A549 treated with DMSO at 1 μM for 4 hours (cell line): ENCODE measurements at places on chromosomes 12 and 14. TPM values are rescaled to one million over a fixed set of nuclear protein-coding genes. Genes with fewer than 3 reads are reported as not detected.

Gene BCL2L14
- not detected in 5 replicates for total RNA-seq

Gene LRFN5
- total RNA-seq = not detected in 5 replicates

Gene SPRYD4
- 1.9 to 2.0 TPM (median 2.0 TPM) in 5 replicates for total RNA-seq

Gene CLEC4A
- 0.12 to 0.37 TPM (median 0.19 TPM) in 3 of 5 replicates, not detected in the others for total RNA-seq

Gene GNPTAB
- total RNA-seq = 13.6 to 17.8 TPM (median 16.0 TPM) in 5 replicates

Gene CKB
- total RNA-seq = 74.0 to 101 TPM (median 85.8 TPM) in 5 replicates

Gene HAL
- 0.10 to 0.37 TPM (median 0.19 TPM) in 5 replicates for total RNA-seq

Gene DEGS2
- total RNA-seq = 0.99 to 2.4 TPM (median 1.5 TPM) in 5 replicates

Gene PLXNC1
- total RNA-seq = 0.07 to 0.23 TPM (median 0.07 TPM) in 4 of 5 replicates, not detected in the other

Gene FAM90A1
- 0.03 to 0.14 TPM (median 0.12 TPM) in 5 replicates for total RNA-seq

Gene OAS3
- 26.1 to 34.6 TPM (median 29.7 TPM) in 5 replicates for total RNA-seq

Gene SCNN1A
- total RNA-seq = 3.9 to 5.3 TPM (median 4.0 TPM) in 5 replicates

Gene TRHDE
- total RNA-seq = 0.09 to 0.34 TPM (median 0.18 TPM) in 5 replicates

Gene KCNC2
- not detected in 5 replicates for total RNA-seq

Gene GPR84
- total RNA-seq = 0.15 TPM in 1 of 5 replicates, not detected in the others

Gene SLC4A8
- 1.0 to 2.6 TPM (median 1.6 TPM) in 5 replicates for total RNA-seq

Gene KRT8
- total RNA-seq = 3,152 to 3,514 TPM (median 3,324 TPM) in 5 replicates

Gene AQP6
- total RNA-seq = 0.02 to 0.05 TPM in 2 of 5 replicates, not detected in the others

Gene KCNMB4
- total RNA-seq = 0.12 to 0.26 TPM (median 0.15 TPM) in 5 replicates

Gene FAM222A
- total RNA-seq = 3.9 to 7.6 TPM (median 6.5 TPM) in 5 replicates

Gene ADGRD1
- 0.25 to 0.71 TPM (median 0.36 TPM) in 5 replicates for total RNA-seq

Gene RIMKLB
- 15.9 to 17.5 TPM (median 16.5 TPM) in 5 replicates for total RNA-seq

Gene CDKN1B
- total RNA-seq = 17.3 to 24.1 TPM (median 20.9 TPM) in 5 replicates

Gene SOAT2
- total RNA-seq = 0.10 to 0.26 TPM (median 0.19 TPM) in 5 replicates

Gene ARL1
- total RNA-seq = 55.9 to 72.7 TPM (median 65.9 TPM) in 5 replicates

Gene AMHR2
- 0.92 to 2.6 TPM (median 1.9 TPM) in 5 replicates for total RNA-seq

Gene HCFC2
- 3.6 to 5.6 TPM (median 5.1 TPM) in 5 replicates for total RNA-seq

Gene RNASE4
- 5.8 to 11.8 TPM (median 8.6 TPM) in 5 replicates for total RNA-seq

Gene GPR162
- total RNA-seq = 0.39 to 0.93 TPM (median 0.47 TPM) in 5 replicates

Gene SERPINA12
- total RNA-seq = not detected in 5 replicates

Gene ESRRB
- 0.20 to 0.36 TPM (median 0.20 TPM) in 5 replicates for total RNA-seq

Gene TEAD4
- total RNA-seq = 42.3 to 50.8 TPM (median 44.1 TPM) in 5 replicates

Gene TSHR
- total RNA-seq = not detected in 5 replicates

Gene MYH6
- total RNA-seq = not detected in 5 replicates

Gene KRT80
- 53.8 to 71.0 TPM (median 63.0 TPM) in 5 replicates for total RNA-seq

Gene PTMS
- total RNA-seq = 682 to 907 TPM (median 824 TPM) in 5 replicates

Gene MAP1LC3B2
- total RNA-seq = 1.1 to 2.2 TPM (median 1.5 TPM) in 5 replicates

Gene RERGL
- total RNA-seq = not detected in 5 replicates

Gene DDX51
- total RNA-seq = 20.8 to 30.8 TPM (median 28.9 TPM) in 5 replicates

Gene PLEK2
- 24.3 to 36.3 TPM (median 27.0 TPM) in 5 replicates for total RNA-seq

Gene PARPBP
- 20.5 to 27.2 TPM (median 25.6 TPM) in 5 replicates for total RNA-seq

Gene CD69
- total RNA-seq = 0.26 TPM in 1 of 5 replicates, not detected in the others

Gene NELL2
- total RNA-seq = 0.07 to 0.13 TPM (median 0.09 TPM) in 3 of 5 replicates, not detected in the others

Gene DDX54
- 49.9 to 93.4 TPM (median 78.9 TPM) in 5 replicates for total RNA-seq

Gene PZP
- not detected in 5 replicates for total RNA-seq

Gene LRTM2
- total RNA-seq = 0.08 to 0.18 TPM in 2 of 5 replicates, not detected in the others

Gene TMEM132D
- not detected in 5 replicates for total RNA-seq

Gene METTL1
- 52.8 to 58.9 TPM (median 56.8 TPM) in 5 replicates for total RNA-seq

Gene GLIPR1L2
- 0.11 to 0.14 TPM (median 0.12 TPM) in 4 of 5 replicates, not detected in the other for total RNA-seq

Gene INHBC
- not detected in 5 replicates for total RNA-seq

Gene PROX2
- not detected in 5 replicates for total RNA-seq

Gene SLC11A2
- total RNA-seq = 20.2 to 27.5 TPM (median 25.8 TPM) in 5 replicates

Gene SMCO3
- total RNA-seq = not detected in 5 replicates
